Neural crest cell (in vitro differentiated cells): ENCODE measurements at places on chromosomes 3 and 15. TPM values are rescaled to one million over a fixed set of nuclear protein-coding genes. Genes with fewer than 3 reads are reported as not detected.

GRCh38 chr3:100073714-100074307, 40.5 kb downstream of the FILIP1L start:
- peak; percentile 5 for DNase-seq

DNA sequence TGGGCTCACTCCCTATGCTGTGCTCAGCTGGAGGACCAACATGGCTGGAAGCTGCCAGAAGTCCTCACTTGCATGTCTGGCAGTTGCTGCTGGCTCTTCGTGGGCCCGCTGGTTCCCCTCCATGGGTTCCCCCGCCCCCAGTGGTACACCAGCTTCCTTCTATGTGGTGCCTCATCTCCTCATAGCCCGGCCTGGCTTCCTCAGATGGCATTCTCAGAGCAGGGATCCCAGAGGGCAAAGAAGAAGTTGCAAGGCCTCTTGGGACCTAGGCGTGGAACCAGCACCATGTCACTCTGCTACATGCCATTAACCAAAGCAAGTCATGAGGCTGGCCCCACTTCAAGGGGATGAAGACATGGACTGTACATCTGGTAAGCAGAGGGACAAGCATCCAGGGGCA, 2.9 kb upstream of the CFAP92 start:
- DNase-seq: no peak

GRCh38 chr15:78050826-78051225, 26.7 kb downstream of the TBC1D2B start:
- no peak for DNase-seq

GRCh38 chr3:29214009-29214658, 66.7 kb upstream of the RBMS3 start:
- no peak for DNase-seq

DNA sequence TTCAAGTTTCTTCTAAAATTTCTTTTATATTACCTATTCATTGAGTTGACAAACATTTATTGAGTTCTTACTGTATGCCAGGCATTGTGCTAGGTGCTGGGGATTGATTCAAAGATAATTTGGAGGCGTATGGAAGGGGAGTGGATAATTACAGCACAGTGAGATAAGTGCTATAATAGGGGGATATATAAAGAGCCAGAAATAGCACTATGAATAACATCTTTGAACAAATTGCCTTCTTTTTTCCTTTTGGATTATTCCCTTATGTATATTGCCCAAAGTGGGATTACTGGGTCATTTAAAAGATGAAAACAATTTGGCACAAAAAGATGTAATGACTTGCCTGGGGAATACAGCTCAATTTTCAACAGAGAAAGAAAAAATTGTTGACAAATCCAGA, 64.6 kb downstream of the LPP start:
- no peak for DNase-seq

DNA sequence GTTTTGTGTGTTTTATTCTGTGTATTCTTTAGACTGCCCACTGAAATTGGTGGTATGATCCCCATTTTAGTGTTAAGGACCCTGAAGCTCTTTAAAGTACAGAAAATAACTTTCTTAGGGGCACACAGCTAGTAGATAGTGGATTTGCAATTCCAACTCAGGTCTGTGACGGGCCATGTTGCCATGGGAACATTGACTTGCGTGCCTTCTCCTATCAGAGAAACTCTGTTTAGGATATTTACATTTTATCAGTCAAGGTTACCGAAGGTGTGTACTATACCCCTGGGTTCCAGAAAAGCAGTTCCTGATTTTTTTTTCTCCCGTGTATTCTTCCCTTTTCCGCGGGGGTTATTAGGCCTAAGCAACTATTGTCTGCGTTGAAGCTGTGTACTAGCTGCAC, 19.4 kb downstream of the MYZAP start:
- DNase-seq: no peak

DNA sequence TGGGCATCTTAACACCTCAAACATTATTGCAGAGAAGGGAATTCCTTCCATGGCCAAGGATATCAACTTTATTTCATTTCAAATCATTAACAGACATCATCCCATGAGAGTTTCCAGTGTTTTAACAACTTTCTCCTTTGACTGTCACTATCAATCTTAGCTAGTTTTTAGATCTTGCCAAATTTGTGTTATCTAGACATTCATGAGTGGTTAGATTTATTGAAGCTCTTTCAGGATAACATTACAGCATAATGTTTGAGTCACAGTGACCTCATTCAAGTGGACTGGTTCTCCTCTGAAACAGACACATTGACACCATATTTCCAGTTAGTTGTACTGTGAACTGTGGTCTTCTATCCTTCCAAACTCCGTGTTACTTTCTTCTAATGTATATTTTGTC, 8.6 kb upstream of the TNFAIP8L3 start:
- no peak for DNase-seq

DNA sequence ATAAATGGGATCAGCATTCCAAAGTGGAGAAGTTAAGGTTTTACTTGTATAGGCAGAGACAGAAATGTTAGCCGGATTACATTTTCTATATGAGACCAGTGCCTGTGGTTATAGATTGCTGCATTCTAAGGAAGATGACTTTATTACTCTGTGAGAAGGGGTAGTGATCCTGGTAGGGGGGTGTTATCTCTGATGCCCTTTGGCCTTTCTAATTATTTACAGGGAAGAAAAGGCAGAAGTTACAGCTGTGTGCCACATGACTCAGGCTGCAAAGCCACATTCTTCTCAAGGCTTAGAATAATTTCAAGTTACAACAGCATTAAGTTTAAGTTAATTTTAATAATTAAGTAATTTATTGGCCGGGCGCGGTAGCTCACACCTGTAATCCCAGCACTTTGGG, 2.2 kb upstream of the TMC3 start:
- no peak for DNase-seq

DNA sequence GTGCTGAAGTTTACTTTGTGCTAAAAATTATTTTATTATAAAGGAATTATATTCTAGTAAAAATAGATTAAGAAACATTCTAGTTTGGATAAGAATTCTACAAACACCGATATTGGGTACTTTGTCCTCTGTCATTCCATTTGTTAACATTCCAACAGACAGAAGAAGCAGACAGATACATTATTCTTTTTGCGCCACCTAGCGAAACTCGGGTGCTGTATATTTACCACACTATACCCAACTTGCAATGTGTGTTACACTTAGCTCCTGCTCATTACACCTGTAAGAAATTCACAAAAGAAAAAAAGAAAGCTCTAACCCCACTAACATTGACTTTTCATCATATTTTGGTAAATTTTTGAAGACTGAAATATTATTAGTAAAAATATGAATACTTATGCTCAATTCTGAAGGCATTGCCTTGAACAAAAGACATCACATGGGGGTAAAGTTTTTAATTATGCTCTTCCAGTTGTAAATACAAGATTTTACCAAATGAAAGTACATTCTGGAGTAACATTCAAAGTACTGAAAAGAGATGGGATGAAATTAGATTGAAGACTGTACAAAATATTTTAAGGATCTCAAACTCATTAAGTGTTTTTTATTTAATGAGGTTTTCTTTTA, 136.5 kb upstream of the MLF1 start:
- DNase-seq: peak; percentile 54

DNA sequence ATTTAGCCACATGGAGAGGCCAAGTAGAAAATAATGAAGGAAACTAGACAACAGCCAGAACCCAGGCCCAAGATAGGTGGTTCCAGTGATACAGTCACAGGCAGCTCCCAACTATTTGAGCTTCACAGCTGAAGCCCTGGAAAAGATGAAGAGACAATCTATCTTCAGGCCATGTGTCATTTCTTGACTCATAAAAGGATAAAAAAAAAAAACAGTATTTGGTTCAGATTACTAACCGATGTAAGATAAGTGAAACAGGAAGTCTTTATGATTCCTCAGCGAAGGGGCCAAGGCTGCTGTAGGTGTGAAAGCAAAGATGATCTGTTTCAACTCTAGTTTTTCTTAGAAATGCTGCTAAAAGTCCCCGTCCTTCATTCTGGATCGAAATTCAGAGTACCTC, 394.6 kb downstream of the ZNF385D start:
- no peak for DNase-seq

DNA sequence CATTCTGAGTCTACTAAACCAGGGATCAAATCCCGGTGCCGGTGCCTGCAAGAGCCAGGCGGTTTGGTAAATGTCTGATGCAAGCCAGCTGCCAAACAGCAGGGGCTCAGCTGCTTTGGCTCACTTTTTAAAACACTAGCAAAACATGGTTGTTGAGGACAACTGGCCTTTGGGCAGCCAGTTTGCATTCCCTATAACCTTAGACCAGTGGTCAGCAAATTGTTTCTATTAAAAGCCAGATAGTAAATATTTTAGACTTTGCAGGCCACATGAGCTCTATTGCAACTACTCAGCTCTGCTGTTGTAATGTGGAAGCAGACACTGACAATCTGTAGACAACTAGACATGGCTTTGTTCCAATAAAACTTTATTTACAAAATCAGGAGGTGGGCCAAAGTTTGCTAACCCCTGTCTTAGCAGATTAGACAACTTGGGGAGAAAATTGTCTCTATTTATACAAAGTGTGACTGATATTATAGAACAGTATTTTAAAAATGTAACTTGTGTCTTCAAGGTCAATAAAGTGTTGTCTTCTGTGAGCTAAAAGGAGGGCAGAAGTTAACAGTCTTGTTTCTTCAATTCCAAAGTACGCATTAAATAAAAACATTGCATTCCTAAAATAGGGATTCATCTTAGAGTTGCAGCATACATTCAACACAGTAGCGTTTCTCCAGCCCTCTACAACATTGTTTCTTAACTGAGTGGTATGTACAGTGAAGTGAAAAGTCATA, 67.6 kb downstream of the SSUH2 start:
- no peak for DNase-seq

DNA sequence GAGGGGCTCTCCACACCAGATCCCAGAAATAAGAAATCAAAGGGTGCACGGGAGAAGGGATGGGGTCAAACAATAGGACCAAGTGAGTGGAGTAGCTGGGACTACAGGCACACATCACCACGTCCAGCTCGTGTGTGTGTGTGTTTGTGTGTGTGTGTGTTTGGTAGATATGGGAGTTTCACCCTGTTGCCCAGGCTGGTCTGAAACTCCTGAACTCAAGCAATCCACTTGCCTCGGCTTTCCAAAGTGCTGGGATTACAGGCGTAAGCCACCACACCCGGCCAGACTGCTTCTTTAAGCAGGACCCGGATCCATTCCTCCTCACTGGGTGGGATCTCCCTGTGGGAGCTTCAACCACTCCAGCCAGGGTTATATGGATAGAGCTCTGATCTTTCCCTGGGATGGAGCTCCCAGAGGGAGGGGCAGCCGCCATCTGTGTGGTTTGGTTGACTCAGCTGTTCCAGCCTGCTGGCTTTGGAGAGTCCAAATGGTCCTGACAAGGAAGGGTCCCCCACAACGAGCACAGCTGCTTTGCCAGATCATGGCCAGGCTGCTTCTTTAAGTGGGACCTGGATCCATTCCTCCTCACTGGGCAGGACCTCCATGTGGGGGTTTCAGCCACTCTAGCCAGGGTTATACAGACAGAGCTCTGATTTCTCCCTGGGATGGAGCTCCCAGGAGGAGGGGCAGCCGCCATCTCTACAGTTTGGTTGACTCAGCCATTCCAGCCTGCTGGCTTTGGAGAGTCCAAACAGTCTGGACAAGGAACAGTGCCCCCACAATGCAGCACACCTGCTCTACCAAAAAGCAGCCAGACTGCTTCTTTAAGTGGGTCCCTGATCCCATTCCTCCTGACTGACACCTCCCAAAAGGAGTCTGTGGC, 9.1 kb upstream of the AVEN start:
- no peak for DNase-seq

DNA sequence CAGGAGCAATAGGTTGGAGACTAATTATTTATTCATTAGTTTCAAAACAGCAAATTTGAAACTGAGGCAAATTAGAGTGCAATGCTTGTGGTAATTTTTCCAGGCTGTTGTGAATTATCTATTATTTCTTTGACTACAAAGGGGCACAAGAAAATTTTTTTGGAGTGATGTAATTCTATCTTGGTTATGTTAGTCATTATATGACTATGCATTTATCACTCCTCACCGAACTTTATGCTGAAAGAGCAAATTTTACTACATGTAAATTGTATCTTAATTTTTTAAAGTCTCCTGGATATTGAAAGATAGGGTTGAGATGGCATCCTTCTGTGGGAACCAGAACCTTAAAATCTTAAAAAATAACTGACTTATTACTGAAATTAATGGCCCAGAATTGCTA, 320.0 kb upstream of the ROBO1 start:
- DNase-seq: no peak

DNA sequence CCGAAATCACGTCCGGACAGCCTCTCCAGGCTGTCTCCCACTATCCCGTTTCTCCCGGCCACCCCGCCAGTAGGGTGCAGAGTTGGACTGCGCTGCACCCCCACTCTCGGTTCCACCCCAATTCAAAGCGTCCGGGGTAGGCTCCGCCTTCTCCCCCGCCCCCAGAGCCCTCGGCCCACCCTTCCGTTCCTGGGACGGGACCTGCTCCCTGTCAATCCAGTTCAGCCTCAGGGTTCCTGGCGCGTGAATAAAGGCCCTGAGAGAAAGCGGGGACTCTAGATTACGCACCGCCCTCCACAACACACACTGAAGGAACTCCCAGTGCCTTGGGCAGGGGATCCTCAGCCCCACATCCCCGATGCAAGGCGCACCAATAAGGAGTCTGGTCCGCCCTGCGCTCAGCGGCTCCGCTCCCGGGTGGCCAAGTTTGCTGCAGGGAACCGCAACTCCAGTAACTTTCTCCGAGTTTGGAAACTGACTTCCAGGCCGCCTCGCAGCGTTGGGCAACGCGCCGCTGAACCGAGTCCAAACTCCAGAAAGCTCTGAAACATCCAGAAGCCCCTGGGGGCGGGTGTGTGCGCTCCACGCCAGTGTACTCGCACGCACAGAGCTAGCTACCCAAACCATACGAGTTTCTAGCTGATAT, 1.9 kb downstream of the ADAMTS9 start:
- DNase-seq: peak; percentile 79

DNA sequence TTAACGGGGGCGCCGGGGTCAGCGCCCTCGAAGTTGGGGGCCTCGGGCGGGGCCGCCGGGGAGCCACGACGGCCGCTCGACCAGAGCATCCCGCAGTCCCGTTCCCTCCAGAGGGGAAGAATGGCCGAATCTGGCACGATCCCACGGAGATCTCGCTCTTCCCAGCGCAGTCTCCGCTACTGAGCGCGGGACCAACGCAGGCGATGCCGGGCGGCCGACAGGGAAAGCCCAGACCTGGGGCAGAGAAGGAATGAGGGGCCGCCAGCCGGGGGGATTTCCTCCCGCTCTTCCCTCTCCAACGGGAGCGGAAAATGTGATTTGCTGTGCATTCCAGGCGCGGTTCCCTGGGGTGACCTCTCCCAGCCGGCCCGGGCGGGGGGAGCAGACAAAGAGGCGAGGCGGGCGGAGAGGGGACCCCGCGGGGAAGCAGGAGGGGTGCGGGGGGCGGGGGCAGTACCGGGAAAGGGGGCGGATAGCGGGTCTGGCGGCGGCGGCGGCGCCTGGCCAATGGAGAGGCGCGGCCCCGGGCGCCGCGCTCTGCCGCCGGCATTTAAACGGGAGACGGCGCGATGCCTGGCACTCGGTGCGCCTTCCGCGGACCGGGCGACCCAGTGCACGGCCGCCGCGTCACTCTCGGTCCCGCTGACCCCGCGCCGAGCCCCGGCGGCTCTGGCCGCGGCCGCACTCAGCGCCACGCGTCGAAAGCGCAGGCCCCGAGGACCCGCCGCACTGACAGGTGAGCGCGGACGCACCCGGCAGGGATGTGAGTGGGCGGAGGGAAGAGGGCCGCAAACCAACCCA, at the start of gene GREM1:
TSS of gene GREM1 (plus strand) at position 579 of the 801 bp plus-strand sequence. CDS start 12,687 bp downstream, outside the sequence.
- peak; percentile 8 for DNase-seq

SNTN gene
- not detected in 2 replicates for total RNA-seq

PLA2G4E gene
- total RNA-seq: not detected in 2 replicates

PLAAT1 gene
- 3.0 and 4.0 TPM in 2 replicates for total RNA-seq

NR1I2 gene
- total RNA-seq: 0.26 TPM in 1 of 2 replicates, not detected in the other

GOLGA8J gene
- 0.32 and 0.54 TPM in 2 replicates for total RNA-seq

SCAMP5 gene
- total RNA-seq: 38.8 and 39.4 TPM in 2 replicates

AGBL1 gene
- 0.05 and 0.07 TPM in 2 replicates for total RNA-seq

ZPLD1 gene
- total RNA-seq: not detected in 2 replicates

VILL gene
- 4.9 and 6.2 TPM in 2 replicates for total RNA-seq

ZNF35 gene
- 23.0 and 24.5 TPM in 2 replicates for total RNA-seq
